ENCODE measurements at places on chromosomes 6 and 20. TPM values are rescaled to one million over a fixed set of nuclear protein-coding genes. Genes with fewer than 3 reads are reported as not detected.

SERPINB1 gene
- total RNA-seq = 14.0 TPM

THBD gene
- 326 TPM for total RNA-seq

DNA sequence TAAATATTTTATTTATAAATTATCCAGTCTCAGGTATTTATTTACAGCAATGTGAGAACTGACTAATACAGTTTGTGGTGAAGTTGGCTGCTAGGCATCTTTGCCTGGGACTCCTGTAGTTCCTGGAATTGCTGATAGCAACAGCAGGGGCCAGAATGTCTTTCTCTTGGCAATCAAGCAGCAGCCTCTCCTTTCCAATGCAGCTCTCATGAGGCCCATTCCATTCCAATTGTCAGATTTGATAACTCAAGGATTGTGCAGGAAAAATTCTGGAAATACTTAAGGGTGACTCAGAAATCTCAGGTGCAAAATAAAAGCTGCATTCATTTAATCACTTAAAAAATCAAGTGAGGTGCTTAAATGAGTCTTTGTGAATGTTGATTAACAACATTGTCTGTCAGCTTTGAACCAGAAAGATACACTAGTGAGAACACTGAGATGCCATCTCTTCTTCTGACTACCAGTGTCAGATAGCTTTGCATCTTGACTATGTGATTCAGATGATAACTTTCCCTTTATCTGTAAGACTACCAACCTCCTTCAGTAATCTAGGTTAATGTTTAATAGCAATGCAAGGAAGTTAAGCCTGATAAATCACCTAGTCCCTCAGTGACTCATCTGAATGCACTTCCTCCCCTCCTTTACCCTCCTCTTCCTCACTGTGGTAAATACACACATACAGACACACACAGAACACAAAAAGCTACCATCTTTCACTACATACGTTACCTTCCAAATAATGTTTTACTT, 32.1 kb upstream of the COL21A1 start:
- DNase-seq = no peak

DNA sequence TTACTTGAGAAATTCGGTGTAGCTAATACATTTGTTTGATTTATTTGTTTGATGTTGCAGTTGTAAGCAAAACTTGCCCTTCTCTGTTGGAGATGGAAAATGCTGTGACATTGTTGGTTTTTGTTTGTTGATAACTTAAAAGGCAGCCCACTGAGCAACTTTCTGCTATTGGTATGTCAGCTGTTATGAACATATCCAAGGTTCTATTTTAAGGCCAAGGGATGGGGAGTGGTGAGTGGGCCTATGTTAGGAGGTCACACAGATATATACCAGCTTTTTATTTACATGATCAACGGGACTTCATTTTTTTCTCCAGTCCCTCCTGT, 5.7 kb downstream of the QKI start:
- no peak for DNase-seq

OOEP gene
- not detected for total RNA-seq
